ENCODE measurements at places on chromosomes 12 and 14.

GRCh38 chr14:103858063-103858781 is 10.8 kb upstream of the PPP1R13B start:
- no peak for DNase-seq

DNA sequence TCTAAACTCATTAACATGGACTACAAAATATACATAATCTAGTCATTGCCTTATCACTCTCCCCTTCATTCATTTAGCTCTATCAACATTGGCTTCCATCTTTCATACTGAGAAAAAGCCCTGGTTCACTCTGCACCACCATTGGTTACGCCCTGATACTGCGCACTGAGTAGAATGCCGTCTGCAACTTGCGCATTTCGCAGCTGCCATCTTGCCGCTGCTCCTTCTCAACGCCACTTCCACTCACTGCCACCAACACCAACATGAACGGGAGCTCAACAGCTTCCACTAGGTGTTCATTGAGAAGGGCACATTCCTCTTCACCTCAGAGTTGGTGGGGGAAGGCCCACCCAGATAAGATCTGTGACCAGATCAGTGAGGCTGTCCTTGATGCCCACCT is 71.3 kb downstream of the EEA1 start:
- no peak for DNase-seq

DNA sequence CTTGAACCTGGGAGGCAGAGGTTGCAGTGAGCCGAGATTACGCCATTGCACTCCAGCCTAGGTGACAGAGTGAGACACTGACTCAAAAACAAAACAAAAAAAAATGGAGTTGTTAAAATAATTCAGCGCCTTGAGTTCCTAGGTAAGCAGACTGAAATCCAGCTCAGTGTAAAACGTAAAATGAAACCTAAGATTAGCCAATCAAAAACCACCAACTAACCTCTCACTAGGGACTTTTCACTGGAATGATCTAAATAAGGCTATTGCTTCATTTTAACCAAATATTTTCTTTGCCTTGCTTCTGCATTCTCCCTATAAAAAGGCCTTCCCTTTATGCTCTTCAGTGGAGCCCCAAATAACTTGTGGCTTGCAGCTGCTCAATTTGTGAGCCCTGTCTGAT is 91.6 kb upstream of the HIF1A start:
- DNase-seq, result peak; percentile 70

- no peak for DNase-seq
These were observed 92.6 kb downstream of the KIF26A start for GRCh38 chr14:104230946-104231345.

GRCh38 chr12:46660719-46661109 is 165.1 kb downstream of the SLC38A4 start:
- peak; percentile 74 for DNase-seq

- no peak for DNase-seq
These were observed 70.8 kb upstream of the IFNG-AS1 start for GRCh38 chr12:67918441-67918840.

DNA sequence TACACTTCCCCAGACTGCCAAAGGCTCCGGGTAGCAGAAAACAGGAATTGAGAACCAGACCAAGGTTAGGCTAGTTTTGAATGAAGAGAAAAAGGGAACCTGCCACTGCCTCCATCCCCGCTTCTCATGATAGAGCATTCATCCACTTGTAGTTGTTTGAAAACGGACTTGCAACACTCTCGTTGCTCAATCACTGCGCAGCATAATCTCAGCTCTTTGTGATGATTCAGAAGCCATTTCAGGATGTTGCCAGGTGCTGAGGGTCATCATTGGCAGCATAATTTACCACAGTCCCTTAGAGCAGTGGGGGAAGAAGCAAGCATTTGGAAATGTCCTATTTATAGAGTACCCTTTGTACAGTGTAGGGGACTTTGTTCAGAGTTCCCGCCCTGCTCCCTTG is 25.6 kb downstream of the KCNK13 start:
- DNase-seq, result peak; percentile 48

- DNase-seq, result no peak
These were observed 247.5 kb downstream of the SLC16A7 start for GRCh38 chr12:59843260-59843843.

DNA sequence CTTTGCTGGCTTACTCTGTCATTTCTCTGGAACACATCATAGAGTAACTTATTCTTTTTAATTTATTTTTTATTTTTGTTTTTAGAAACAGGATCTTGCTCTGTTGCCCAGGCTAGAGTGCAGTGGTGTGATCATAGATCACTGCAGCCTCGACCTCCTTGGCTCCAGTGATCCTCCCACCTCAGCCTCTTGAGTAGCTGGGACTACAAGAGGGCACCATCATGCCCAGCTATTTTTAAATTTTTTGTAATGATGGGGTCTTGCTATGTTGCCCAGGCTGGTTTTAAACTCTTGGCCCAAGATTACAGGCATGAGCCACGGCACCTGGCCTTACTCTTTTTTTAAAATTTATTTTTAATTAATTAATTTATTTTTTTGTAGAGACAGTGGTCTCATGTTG is 32.2 kb upstream of the RD3L start:
- DNase-seq, result no peak

GRCh38 chr12:89346741-89347324 is 5.5 kb downstream of the DUSP6 start:
- DNase-seq, result peak; percentile 53

DNA sequence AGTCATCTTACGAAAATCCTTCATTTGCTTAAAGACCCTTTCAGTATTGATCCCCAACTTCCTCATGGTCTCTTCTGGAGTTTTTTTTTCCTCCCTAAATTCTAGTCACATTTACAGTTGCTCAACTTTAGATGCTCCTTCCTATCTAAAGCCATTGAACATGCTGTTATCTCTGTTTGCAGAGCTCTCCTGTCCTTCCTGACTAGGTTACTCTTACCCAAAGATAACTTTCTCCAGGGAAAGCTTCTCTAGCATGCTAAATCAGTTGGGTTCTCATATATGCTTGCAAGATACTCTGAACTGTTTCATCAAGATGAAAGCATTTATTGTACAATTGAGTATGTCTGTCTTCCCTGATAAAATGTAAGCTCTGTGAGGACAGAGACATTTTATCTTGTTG is 1.8 kb upstream of the RAB21 start:
- DNase-seq, result no peak

- DNase-seq, result no peak
These were observed 72.4 kb downstream of the MAP1LC3B2 start for GRCh38 chr12:116631619-116632018.

DNA sequence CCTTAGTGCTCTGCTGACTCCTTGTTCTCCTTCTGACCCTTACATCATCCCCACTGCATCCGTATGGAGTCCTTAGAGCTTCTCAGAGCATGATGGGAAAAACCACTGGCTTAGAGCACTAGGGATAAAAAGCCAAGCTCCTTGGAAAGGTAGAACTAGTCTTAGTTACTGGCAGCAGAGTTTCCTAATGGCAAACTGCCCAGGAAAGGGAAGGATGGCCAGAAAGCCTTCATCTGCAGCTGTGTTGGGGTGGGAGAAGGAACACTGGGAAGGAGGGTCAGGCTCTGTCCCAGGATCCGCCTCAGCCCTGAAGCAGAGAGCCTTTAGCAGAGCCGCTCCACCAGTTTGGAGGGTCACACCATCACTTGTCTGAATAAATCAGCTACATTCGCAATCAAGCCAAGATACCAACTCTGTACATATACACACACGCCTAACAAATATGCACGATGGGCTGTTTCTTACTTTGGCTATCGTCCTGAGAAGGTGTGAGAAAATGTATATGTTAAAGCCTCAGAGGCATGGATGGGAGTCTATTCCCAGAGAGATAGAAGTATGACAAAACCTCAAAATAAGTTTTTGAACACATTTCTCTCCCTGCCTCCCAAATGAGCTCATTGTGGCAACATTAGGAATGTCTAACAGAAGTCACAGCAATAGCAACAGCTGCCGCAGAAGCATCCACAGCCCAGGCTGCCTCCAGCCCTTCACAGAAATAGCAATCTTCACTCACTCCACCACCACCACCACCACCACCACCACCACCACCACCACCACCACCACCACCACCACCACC is 18.6 kb upstream of the GALNT8 start:
- DNase-seq, result no peak

DNA sequence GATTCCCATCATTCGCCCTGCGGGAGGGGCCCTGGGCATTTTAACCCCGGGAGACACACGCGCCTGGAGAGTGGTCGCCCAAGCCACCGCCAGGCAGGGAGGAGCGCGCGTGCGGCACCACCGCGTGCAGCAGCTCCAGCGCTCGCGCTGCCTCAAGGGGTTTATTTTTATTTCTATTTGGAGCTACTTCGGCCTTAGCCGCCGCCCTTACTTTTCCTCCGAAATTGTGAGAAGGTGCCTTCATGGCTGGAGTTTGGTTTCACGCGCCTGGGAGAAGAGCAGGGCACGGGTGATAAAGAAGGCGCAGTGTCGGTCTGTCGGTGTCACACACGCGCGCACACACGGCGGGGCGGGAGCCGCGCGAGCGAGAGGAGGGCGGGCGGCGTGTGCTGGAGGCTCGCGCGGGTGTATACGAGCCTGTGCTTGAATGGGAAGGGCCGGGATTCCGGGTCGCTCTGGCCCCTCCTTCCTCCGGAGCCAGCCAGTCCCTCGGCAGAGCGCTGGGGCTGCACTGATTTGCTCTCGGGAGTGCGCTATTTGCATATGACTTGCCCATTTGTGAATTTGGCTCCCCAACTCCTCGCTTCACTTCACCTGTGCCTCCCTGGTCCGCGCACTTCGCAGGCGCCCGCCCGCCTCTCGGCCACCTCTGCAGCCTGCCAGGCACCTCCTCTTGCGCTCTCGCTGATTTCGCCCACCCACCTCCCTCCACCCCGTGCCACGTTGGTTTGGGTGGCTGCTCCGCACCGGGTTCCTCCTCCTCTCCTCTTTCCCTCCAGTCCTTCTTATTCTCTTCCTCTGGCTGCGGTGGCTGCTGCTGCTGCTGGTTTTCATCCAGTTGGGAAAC is 932.3 kb downstream of the DIO2 start:
- DNase-seq, result peak; percentile 27

DNA sequence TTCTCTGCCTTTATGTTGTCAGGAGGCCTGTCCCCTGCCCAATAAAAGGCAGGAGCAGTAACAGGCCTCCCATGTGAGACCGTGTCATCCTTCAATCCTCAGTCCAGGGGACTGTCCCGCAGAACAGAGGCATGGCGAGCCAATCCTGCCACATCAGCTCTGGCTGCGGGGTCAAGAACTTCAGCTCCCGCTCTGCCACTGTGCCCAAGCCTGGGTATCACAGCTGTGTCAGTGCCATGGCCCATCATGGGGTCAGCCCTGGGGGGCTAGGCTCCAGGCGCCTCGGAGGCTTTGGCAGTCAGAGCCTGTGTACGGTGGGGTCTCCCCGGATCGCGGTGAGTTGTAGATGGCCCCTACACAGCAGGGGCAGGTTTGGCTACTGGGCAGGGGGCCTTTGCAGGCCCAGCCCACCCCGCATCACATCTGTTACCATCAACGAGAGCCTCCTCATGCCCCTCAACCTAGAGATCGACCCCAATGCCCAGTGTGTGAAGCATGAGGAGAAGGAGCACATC is 19.9 kb upstream of the KRT83 start:
- no peak for DNase-seq

- DNase-seq, result no peak
These were observed 19.3 kb downstream of the GXYLT1 start for GRCh38 chr12:42125388-42125767.

DNA sequence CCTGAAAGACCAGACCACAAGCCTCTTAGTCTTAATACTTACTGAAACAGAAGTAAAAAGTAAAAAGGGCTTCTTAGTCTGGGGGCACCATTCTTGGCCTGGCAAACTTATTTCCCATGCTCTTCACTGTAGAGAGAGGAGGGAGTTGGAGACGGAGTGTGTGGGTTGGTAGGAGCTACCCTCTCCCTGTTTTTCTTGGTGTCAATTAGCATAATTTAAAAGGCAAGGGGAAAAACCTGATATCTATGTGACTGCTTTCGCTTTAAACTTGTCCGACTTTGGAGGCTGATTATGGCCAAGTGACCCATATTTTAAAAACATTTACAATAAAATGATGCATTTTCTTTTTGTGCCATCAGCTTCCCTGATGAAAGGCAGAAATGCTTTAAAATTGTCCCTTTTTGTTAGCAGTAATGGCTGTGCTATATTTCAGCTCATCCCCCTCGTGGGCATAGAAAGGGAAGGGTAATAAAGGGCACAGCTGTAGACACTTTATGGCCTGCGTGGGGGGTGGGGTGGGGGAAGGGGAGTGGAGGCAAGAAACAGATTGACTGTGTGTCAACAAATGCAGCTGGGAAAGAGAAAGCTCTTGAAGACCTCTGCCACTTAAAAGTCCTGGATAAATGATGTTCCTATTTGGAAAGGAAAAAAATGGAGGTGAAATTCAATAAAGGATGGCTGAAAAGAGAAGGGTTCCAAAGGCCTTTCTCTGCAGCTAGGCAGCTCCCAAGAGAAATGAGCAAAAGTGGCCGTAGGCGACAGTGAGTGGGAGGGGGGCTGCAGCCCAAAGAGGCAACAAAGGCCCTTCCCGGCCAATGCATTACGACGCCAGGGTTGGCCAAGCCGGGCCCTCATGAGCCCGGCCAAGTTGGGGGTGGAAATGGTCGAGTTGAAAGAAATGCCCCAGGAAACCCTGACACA is 57.5 kb upstream of the TMEM263 start:
- no peak for DNase-seq

GRCh38 chr12:108773798-108774788 is 42.8 kb upstream of the CORO1C start:
- DNase-seq, result peak; percentile 96
